ENCODE measurements at places on chromosomes 16 and 17. TPM values are rescaled to one million over a fixed set of nuclear protein-coding genes. Genes with fewer than 3 reads are reported as not detected.

SHISA9 gene
- total RNA-seq: not detected

SSTR5 gene
- total RNA-seq: 0.22 TPM

CD300LF gene
- not detected for total RNA-seq

ITGAD gene
- not detected for total RNA-seq

GALR2 gene
- 0.20 TPM for total RNA-seq

KRT12 gene
- not detected for total RNA-seq

Data from lung microvascular endothelial cell (primary cell).